Mesenchymal stem cell (in vitro differentiated cells and primary cell): ENCODE measurements at places on chromosomes 7 and 10.

- H3K27ac ChIP-seq = no peak overlapping the region
- H3K4me3 ChIP-seq = no peak overlapping the region
- no peak for DNase-seq
Observed at GRCh38 chr10:77816311-77816710, 110.2 kb downstream of the DLG5 start.

DNA sequence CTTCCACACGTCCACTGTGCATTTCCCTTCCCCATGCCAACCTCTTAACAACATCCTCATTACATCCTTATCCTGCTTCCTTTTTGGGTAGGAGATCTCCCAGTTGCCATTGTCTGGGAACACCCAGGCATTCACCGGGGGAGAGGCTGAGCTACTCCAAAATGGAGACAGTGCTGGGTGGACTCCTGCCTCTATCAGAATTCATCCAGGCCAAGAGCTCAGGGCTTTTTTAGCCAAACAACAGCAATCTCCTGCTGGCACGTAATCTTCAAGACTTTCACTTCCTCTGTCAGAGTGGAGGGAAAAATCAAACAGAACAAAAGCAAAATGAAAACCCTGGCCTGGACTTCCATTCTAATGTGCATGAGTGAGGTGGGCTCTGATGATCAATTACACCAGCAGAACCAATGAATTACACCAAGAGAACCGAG, 245.0 kb downstream of the PRPF18 start:
- H3K27me3 ChIP-seq = no peaks in the 10 kb centered on the region
- DNase-seq = peak; percentile 49
- no peak overlapping the region for H3K27ac ChIP-seq
- no peak overlapping the region for H3K4me3 ChIP-seq
- H3K4me1 ChIP-seq = peaks cover 6% of the 10 kb centered on the region

DNA sequence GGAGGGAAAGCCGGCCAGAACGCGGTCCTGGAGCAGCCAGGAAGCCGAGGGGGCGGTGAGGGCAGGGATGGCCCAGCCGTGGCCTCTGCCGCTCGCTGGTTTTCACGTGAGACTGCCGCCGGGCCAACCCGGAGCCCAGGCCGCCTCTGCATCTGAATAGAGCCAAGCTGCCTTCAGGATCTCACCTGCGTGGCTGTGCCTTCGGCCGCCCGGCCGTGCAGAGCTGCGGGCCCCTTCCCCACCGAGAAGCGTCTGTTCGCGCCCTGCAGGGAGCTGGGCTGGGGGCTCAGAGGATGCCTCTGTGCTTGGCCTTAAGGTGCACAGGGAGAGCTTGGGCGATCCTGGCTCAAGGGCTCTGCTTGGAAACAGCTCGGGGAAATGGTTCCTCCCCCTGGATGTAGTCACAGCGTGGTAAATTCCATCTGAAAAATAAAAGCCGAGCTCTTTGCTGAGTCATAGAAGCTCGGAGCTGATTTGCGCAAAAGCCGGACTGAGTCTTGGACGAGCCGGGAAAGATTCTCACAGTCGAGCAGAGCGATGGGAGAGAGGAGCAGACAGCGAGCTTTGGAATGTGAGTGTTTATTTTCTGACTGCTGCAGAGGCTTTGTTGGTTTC, at the start of gene JAKMIP3:
TSS of gene JAKMIP3 (plus strand) at position 456 of the 615 bp plus-strand sequence. CDS start 38,863 bp downstream, outside the sequence.
- DNase-seq = peak; percentile 96
- H3K4me3 ChIP-seq = peak within 1 kb of the TSS; percentile 87
- H3K27me3 ChIP-seq = no peaks in the 10 kb centered on the region
- H3K36me3 ChIP-seq = no peaks in the 10 kb centered on the region
- peak within 1 kb of the TSS; percentile 31 for H3K27ac ChIP-seq

DNA sequence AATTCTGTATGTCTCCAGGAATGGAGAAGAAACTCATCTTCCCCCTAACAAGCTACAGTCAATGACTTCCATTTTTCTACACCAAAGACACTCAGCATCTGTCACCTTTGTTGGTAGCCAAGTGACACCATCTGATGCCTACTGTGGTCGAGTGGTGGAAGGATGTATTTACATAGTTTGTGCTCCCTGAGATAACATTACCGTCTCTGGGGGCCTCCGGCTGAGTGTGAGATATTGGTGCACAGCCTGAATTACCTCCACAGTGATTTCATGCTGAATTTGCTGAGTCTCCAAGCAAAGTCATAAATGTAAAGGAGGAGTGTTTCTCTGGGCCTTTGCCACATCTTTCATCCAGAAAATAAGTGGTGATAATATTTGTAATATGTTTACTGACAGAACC, 114.0 kb downstream of the GRID1 start:
- no peaks in the 10 kb centered on the region for H3K27me3 ChIP-seq
- H3K36me3 ChIP-seq = no peaks in the 10 kb centered on the region
- no peak for DNase-seq
- no peak overlapping the region for H3K27ac ChIP-seq
- no peaks in the 10 kb centered on the region for H3K4me1 ChIP-seq
- H3K4me3 ChIP-seq = no peak overlapping the region

DNA sequence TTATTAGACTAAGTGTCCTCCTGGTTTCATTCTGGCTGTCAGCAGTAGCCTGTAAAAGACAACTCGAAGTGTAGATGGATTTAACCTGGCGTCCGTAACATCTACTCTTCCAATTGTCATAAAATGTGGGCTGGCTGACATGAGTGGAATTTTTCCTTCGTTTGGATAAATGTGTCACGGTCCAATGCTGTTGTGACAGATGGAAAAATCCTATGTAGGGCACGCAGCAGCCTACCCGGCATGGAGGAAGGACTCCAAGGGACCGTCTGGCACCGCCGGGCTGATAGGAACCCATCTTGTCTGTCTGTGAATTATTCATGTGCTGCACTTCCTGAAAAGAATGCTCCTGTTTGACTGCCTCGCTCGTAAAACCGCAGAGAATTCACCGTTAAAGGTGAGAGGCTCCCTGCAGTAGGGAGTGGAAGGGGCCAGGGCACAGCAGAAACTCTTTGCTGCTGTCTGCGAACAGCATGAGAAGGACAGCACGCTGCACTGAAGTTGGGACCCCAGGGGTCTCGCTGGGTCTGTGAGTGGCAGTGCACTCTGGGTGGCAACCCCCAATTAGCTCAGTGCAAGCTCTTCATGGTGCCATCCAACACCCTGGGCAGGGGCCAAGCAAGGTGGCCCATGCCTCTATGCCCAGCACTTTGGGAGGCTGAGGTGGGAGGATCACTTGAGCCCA, 1.6 kb upstream of the ORAI2 start:
- DNase-seq = peak; percentile 41
- H3K27me3 ChIP-seq = no peaks in the 10 kb centered on the region
- H3K36me3 ChIP-seq = peaks cover 23% of the 10 kb centered on the region
- H3K4me1 ChIP-seq = peaks cover 32% of the 10 kb centered on the region
- H3K4me3 ChIP-seq = no peak overlapping the region

DNA sequence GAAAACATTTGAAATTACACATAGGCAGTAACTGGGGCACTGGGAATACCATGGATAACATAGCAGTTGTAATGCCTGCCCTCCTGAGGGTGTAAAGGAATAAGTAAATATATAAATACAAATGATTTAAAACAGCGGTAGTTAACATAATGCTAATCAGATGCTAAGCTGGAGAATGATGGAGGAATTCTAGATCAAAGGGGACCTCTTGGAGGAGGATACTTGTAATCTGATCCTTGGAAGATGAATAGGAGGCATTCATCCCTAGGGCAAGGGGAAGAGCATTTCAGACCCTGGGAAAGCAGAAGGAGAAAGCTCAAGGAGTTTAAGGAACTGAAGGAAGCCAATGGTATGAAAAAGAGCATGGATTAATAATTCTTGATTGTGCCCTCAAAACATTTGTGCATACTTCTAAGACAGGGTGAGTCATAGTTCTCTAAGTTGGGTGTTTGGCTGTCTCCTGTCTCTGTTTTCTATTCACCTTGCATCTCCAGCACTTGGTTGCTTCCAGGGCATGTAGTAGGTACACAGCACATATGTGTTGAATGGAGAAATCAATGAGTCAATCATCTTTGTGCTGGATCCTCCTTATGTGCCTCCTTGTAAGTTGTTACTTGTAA, 54.8 kb upstream of the PLPP4 start:
- H3K27ac ChIP-seq = no peak overlapping the region
- no peaks in the 10 kb centered on the region for H3K27me3 ChIP-seq
- no peak for DNase-seq
- no peaks in the 10 kb centered on the region for H3K36me3 ChIP-seq
- H3K4me1 ChIP-seq = no peaks in the 10 kb centered on the region

DNA sequence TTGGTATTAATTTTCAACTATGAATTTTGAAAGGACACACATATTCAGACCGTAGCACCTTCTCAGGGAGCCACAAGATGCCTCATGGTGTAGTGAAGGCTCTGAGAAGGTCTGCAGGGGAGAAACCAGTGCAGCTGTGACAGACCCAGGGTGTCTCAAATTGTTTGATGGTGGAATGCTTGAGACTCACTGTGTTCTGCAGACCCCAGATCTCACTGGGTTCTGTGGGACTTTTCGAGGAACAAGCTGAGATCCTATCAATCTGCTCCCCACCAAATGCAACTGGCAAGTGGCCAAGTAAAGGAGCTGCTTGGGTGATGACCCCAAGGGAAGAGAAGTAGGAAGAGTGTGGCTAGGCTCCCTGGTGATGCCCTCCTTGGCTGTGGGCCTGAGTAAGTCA, 130.5 kb upstream of the UNC5B start:
- H3K27me3 ChIP-seq = peaks cover 55% of the 10 kb centered on the region
- DNase-seq = no peak
- H3K4me1 ChIP-seq = no peaks in the 10 kb centered on the region
- no peak overlapping the region for H3K4me3 ChIP-seq

DNA sequence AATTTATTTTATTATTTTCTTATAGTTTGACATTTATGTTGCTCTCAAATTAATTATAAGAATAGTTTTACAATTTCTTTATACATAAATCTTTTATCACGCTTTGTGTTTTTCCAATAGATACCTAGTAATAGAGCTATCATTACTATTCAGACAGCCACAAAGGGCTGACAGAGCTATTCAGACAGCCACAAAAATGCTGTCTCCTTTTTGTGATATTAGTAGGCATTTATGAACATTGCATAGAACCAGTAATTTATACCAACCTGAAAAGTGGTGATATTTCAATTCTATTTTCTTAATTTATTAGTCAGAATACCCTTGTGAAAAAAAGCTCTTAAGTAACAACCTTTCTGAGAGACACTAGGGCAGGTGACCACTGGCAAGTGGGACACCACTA, 34.2 kb upstream of the IGFBP3 start:
- no peak overlapping the region for H3K27ac ChIP-seq
- no peaks in the 10 kb centered on the region for H3K4me1 ChIP-seq
- no peak overlapping the region for H3K4me3 ChIP-seq
- H3K36me3 ChIP-seq = no peaks in the 10 kb centered on the region

DNA sequence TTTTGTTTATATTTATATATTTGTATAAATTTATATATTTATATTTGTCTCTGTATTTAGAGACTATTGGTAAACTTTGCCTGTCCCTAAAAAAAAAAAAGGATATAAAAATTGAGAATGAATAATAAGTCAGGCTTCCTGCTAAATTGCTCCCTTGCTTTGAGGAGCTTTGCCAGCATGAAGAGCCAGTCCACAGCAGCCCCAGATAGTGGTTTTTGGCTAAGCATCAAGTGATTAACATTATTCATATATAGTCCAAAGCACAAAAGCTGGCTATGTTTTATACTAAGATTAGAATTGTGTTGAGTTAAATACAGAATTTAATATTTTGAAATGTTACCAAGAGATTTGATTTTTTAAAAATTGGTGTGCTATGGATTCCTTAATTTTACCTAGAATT, 264.9 kb upstream of the FERD3L start:
- H3K4me1 ChIP-seq = no peaks in the 10 kb centered on the region
- no peaks in the 10 kb centered on the region for H3K27me3 ChIP-seq
- H3K27ac ChIP-seq = no peak overlapping the region
- no peak for DNase-seq

- H3K4me1 ChIP-seq = peaks cover 9% of the 10 kb centered on the region
- H3K36me3 ChIP-seq = no peaks in the 10 kb centered on the region
- no peak overlapping the region for H3K27ac ChIP-seq
- no peak for DNase-seq
- no peak overlapping the region for H3K4me3 ChIP-seq
Observed at GRCh38 chr10:34587002-34587679, 228.0 kb downstream of the PARD3 start.

DNA sequence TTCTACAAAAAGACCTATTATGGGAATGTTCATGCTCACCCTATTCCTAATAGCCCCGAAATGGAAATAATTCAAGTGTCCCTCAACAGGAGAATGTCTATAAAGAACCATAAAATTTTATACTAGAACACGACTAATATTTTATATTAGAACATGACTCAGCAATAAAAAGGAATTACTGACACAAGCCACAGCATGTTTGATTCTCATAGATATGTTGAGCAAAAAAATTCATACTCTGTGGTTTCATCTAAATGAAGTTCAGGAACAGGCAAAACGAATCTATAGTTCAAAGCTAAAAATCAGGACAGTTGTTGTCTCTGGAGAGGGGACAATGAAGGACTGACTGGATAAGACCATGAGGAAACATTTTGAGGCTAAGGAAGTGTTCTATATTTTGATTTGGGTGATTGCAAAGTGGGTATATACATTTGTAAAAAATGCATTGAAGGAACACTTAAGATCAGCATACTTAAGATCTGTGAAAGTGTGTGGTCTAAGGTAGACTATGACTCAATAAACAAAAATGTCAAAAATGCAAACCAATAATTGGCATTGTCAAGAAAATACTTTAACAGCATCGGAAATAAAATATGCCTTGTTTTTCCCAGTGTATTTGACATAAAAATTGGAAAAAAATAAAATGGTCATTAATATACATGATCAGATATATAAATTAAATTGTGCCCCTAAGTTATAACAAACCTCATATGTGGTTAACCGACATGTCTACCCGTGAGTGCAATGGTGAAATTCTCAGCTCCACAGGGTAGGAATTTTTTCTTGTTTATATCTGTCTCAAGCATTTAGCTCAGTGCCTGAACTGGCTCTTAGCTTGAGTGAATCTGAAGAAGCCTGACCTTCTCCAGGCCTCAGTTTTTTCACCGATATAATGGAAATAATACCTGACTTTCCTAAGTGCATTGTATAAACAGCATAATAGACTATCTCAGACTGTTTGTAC, 124.9 kb upstream of the CTTNBP2 start:
- H3K27me3 ChIP-seq = no peaks in the 10 kb centered on the region
- DNase-seq = peak; percentile 30
- peaks cover 4% of the 10 kb centered on the region for H3K4me1 ChIP-seq
- H3K4me3 ChIP-seq = no peak overlapping the region

DNA sequence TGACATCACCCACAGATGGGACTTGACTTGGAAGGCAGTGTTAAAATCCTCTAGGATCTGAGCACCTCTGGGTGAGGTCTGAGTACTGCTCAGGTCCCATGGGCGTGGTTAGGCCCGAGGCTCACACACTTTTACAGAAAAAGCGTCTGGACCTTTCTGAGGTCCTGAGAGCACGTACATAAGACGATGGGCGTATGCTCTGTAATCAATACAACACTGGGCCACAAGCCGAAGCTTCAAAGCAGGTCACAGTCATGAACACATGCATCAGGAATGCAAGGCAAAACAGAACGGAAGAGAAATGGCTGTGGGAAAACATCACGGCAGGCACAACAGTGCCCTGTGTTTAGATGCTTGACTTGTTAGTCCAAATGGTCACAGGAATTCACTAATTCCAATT, 112.2 kb downstream of the LARP4B start:
- no peaks in the 10 kb centered on the region for H3K27me3 ChIP-seq
